ENCODE measurements at places on chromosomes 3 and 15.

- DNase-seq = no peak
These were observed 862.6 kb downstream of the AGBL1 start for GRCh38 chr15:86942285-86942684.

DNA sequence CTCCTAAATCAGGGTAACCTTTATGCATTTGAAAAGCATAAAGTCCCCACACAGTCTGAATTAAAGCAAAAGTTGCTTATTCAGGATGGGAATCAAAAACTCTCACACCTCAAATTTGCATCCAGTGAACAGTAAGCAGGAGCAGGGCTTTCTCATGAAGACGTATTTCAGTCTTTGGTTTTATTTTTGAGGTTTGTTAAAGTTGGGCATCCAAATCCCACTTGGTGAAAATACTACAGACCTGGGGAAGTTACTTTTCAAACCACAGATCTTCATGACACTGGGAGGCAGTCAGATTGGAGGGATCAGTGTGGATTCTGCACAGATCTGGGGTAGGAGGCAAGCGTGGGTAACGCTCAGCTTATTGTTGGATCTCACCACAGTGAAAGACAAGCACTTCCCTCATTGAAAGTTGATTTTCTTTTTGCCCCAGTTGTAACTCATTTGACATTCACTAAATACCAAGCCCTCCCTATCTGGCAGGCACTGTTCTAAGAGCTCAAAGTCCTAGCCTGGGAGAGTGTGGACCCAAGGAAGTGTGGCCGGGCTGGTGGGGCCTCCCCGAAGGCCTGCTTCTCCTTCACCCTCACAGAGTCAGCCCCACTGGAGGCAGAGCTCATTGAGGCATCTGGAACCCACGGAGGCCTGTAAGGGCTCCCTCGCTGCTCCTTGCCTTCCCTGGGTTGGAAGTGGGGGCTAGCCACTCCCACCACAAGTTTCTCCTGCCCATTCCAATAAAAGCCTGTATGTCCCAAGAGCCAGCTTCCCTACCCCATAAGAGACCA is 783 bp upstream of the ISG20 start:
- DNase-seq = no peak

DNA sequence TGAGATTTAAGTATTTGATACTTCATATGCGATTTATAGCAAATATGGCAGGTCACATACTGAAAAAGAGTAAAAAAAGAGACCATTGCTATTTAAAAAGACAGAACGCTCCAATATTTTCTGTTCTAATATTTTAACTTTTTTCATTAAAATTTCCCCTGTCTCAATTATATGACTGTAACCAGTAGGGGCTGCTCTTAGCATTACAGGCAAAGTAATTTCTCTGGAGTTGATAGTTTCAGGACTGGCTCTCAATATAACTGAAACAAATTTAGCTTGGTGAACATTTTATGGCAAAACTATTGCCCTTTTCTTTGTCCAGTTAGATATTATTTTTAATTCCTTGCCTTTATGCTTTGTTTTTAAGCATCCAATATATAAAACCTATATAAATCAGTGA is 286.3 kb upstream of the ROBO2 start:
- DNase-seq = no peak

- no peak for DNase-seq
These were observed 54.5 kb downstream of the KIF9 start for GRCh38 chr3:47228088-47228487.

GRCh38 chr15:75091814-75092213 is 68.4 kb downstream of the PPCDC start:
- DNase-seq = no peak

GRCh38 chr3:141769221-141769894 is 6.2 kb downstream of the GRK7 start:
- DNase-seq = no peak

DNA sequence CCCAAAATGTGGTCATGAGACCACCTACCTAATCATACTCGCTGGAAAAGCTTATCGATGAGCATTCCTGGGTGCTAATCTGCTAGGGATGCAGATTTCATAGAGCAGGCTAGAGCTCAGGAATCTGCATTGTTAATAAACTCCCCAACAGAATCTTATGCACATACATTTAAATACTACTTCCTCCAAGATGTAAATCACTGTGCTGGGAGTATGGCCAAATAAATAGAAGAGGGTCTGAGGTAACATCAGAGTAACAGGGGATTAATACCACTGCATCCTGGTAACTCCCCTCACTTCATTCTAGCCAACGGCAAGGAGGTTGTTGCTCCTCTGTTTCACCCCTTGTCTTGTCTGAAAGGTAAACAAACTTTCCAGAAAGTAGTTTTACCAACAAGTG is 118.3 kb upstream of the SEMA6D start:
- no peak for DNase-seq

- no peak for DNase-seq
These were observed 113.6 kb downstream of the TMEM266 start for GRCh38 chr15:76173317-76173834.

GRCh38 chr15:69980341-69981059 is 117.2 kb downstream of the TLE3 start:
- DNase-seq = no peak

- no peak for DNase-seq
These were observed 10.1 kb upstream of the P2RY12 start for GRCh38 chr3:151394611-151395010.

DNA sequence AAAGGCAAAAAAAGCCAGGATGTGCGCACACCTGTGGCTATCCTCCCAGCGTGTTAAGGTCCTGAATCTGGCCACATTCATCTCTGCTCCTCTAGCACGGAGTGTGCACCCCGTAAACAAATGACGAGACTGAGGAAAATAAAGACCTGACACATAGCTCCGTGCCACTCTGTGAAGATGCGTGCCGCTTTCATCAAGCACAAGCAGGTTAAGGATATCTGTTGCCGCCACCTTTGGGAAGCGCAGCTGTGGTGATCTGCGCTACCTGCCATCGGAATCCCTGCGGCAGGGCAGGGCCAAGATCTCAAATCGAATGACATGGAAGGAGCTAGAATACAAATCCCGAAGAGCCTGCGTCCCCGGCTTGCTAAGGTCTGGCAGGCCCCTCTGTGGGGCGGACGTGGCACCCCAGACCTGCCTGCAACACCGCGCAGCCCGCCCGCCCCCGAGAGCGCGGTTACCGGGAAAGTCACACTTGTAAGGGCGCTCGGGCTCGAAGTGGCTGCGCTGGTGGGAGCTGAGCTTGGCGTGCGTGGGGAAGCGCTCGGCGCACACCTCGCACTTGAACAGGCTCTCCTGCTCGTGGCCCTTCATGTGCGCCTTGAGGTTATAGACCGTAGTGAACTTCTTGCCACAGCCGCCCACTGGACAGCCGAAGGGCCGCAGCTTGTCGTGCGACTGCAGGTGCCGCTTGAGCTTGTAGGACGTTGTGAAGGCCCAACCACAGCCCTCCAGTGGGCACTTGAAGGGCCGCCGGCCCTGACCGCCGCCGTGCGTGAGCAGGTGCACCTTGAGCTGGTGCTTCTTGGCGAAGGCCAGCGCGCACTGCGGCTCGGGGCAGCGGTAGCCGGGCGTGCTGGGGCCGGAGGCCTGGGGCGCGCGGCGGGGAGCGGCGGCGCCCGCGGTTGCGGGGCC is 936 bp downstream of the ZXDC start:
- no peak for DNase-seq

DNA sequence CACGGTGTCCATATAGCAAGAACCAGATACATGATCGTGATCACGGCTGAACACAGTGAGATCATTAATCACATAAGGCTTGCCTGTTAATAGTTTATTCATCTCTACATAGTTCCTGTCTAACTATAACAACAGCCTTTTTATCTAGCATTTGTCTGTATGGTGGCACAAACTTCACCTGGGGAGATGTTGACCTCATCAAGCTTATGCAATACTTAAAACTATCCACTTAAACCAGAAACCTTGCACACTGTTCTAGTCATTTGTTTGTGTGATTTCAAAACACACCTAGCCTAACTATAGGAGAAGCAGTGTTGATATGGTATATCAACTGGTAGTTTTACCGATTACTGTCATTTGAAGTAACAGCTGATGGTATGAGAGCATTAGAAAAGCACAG is 124.8 kb downstream of the VPS13C start:
- no peak for DNase-seq

- no peak for DNase-seq
These were observed 620 bp upstream of the ANP32A start for GRCh38 chr15:68821190-68821840.

DNA sequence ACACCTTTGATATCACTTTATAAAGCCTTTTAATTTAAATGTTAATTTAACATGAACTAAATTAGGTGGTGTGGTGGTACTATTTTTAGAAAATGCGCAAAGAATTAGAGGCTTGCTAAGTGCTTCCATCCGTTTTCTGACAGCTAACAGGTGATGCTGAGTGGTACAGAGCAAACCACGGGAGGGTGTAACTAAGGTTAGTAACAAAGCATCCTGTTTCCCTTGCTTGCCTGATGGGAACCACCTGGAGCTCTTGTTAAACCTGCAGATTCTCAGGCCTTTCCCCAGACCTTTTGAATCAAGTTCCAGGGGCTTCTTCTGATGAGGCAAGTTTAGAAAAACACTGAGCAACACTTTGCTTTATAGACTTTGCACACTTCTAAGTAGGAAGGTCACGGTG is 101.0 kb downstream of the ATG7 start:
- no peak for DNase-seq

DNA sequence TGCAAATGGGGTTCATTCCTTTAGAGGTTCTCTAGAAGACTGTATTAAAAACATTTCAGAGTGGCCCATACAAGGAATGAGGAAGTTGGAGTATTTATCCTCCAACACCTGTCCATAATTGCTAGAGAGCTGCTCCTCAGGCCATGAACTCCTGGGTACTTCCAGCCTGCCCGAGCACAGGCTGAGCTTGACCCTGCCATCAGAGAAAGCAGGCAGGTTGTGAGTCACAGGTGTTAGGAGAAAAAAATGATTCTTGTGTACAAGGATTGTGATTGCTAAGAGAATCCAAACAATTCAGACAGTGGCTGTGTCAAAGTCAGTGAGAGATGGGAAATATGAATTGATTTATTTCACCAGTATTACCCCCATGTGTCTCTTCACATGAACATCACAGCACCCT is 156.8 kb upstream of the GADL1 start:
- no peak for DNase-seq

DNA sequence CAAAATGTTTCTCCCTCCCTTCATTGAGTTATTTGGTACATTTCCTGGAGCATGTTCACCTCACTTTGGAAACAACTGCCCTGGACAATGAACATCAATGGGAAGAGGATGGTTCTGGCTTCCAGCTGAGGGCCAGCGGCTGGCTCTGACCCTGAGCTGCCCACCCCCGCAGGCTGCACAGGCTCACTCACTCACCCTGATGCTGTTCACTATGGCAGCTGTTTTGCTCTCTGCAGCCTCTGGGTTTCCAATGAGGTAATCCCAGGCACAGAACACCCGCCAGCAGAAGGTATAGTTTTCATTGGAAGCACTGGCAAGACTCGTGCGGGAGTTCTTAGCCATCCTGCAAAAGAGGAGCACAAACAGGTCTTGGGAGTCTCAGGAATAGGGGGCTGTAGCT is 17.8 kb downstream of the TMC3 start:
- DNase-seq = no peak

GRCh38 chr3:137760341-137761098 is 3.6 kb upstream of the SOX14 start:
- no peak for DNase-seq

DNA sequence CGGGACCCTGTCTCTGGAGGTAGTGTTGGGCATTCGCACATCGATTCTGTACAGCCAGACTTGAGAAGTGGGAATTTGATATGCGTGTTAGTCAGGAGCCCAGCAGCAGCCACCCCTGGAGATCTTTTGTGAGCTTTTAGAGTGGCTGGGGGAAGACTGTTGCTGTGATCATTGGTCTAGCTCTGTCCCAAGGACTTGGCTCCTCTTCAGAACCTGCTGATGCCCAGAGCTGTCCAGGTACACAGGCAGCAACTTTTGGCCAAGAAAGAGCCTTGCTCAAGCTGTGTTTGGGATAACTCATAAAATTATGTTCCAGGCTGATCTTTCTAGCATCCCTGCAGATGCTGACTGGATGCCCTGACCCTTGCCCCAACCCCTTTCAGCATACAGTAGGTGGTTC is 29.3 kb downstream of the LIMD1 start:
- no peak for DNase-seq

DNA sequence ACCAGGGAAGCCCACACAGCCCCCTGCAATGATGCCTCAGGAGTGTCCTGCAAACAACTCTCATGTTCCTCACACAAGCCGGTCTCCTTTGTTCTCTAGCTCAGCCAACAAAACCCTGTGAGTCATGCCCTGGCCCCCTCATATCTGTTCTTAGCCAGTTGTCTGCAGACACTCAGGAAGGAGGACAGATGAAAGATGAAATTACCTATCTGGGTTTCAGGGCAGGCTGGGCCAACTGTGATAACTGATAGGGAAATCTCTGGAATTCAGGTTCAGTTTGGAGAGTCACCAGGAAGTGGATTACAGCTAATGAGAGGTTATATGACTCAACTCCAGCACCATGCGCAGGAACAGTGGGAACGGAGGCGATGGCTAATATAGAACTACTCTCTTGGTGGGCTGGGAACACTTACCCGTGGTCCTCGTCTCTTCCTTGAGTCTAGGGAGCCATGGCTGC is 352.0 kb upstream of the ADAMTS9 start:
- DNase-seq = no peak
